ENCODE measurements at places on chromosomes 11 and 22.

DNA sequence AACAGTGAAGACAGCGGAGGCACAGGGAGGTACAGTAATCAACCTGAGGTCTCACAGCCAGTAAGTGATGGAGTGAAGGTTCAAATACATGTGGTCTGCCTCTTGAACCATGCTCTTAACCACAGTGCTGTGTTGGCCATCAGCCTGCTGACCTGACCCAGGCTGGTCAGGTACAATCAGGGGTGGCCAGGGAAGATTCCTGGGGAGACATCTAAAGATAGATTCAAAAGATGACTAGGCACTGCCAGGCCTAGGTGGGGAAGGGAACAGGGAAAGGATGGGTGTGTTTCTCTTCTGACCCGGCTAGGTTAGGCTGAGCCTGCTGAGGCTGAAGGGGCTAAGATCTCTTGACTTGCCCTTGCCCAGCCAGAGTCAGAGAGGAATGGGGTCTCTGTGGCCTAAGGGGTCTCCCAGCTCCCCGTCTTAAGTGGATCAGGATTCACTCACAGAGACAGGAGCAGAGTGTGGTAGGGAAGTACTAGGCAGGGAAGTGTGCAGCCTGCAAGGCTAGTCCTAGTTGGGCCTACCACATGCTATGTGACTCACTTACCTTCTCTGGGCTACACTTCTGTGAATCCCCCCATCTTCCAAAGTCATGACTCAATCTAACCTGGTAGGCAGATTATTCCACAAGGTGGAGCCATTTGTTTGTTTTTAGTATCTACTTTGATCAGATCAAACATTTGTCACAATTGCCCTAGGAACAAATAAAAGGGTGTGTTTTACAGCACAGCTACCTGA lies 10.4 kb upstream of the SREBF2 start:
- no peak for DNase-seq

DNA sequence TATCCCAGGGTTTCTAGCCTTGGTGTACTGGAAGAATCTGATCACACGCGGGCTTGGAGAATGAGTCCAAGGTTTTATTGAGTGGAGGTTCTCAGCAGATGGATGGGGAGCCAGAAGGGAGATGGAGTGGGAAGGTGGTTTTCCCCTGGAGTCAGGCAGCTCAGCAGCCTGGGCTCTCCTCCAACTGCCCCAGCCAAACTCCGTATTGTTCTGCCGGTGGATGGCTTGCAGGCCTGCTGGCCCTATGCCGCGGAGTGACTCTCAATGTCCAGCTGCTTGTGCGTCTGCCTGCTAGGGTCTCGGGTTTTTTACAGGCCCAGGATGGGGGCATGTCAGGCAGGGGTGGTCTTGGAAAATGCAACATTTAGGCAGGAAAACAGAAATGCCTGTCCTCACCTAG lies 162.4 kb upstream of the LMO1 start:
- no peak for DNase-seq

DNA sequence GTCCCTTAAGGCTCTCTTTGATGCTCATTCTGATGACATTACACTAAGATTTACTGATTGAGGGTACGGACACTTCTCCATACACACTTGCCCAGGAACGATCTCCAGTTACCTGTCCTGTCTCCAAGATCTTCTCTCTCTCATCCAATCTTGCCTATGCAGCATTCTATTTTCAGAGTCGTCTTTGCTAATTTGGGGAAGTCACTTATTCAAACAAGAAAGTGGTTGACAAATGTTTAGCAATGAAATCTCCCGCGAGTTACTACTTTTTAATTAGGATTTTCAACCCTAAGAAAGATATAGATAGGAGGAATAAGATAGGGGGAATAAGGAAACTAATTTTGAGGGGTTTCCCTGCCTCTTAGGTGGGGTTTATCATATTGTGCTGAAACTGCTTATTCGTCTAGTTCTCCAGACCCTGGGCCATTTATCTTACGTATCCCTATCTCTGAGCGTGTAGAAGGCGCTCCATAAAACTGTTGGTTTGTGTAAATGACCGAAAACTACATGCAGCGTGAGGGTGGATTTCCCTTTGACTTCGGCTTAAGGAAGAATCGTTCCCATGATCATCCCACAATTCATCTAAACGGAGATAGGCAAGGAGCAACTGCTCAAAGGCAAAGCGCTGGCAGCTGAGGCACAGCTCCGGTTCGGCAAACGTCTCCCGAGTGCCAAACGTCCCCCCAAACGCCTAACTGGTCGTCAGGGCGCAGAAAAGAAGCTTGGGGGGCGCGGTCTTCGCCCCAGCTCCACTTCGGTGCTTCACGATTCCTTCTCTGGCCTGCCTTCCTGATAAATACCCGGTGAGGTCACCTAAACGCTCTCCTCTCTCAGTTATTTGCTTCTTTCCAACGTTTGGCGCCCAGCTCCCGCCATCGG lies 804 bp downstream of the APIP start:
- DNase-seq = no peak

DNA sequence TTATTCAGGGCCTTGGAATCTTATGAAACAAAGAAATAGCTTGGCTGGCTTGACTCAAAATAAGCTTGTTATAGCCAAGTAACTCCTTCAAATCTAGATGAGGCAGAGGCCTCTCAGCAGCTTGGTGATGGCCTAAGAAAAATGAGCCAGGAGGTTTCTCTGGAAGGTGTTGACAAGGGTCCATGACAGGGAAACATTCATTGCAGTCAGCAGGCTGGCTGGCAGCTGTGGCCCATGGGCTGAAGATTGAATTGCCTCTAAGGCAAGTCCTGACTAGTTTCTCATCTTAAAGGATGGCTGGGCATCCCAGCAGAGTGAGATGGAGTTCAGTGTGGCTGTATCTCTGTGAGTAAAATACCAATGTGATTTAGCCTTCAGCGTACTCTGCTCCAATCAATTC lies 441.0 kb downstream of the NELL1 start:
- no peak for DNase-seq

- no peak for DNase-seq
Observed at GRCh38 chr11:117022526-117022925, 75.7 kb downstream of the SIK3 start.

GRCh38 chr22:32465661-32466060 lies 1.4 kb upstream of the BPIFC start:
- no peak for DNase-seq

GRCh38 chr22:37782340-37783168 lies 25.2 kb upstream of the GCAT start:
- DNase-seq = no peak

GRCh38 chr11:109026891-109027489 lies 362.1 kb downstream of the DDX10 start:
- DNase-seq = no peak

- DNase-seq = no peak
Observed at GRCh38 chr22:22906907-22907550, 19.4 kb downstream of the IGLL5 start.

- DNase-seq = no peak
Observed at GRCh38 chr11:118746988-118747585, 43.9 kb downstream of the DDX6 start.

DNA sequence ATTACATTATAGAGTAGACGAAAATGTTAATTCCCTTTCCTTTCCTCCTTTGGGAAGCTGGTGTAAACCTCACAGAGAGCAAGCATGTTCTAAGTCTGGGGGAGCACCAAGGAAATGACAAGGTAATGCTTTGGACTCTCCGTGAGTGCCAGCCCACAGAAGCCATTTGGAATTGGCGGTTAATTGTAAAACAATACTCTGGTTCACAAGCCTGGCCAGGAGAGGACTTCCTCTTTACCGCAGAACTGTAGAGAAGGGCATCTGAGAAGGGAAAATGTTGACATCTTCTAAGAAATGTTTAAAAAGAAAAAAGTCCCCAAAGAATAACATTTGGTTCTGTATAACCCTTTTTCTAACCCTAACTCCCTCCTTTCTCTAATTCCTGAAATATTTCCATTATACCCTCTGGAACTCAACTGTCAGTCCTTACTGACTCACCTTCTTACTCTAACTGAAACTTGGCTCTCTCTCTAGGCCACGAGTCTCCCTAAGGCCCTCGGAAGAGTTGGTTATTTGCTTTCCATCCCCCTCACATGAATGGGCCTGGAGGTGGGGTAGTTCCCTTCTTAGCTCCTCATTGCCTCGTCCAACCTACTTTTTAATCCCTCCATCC lies 379.8 kb downstream of the SOX6 start:
- no peak for DNase-seq

DNA sequence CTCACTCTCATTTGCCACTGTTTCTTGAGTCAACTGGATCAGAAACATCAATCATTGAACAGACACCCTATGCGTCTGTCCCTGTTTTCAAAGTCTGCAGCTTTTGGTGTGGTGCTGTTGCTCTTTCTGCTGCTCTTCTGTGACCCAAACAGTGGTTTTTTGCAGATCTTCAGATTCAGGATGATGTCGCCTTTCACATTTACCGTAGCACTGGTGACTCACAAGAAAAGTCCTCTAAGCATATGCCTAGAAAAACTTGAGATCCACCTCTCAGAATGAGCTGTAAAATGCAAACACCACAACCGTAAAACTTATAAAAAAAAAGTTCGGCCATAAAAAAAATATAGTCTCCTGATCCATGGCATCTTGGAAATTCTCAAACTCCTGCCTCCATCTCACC lies 400.4 kb downstream of the NTM start:
- DNase-seq = no peak

DNA sequence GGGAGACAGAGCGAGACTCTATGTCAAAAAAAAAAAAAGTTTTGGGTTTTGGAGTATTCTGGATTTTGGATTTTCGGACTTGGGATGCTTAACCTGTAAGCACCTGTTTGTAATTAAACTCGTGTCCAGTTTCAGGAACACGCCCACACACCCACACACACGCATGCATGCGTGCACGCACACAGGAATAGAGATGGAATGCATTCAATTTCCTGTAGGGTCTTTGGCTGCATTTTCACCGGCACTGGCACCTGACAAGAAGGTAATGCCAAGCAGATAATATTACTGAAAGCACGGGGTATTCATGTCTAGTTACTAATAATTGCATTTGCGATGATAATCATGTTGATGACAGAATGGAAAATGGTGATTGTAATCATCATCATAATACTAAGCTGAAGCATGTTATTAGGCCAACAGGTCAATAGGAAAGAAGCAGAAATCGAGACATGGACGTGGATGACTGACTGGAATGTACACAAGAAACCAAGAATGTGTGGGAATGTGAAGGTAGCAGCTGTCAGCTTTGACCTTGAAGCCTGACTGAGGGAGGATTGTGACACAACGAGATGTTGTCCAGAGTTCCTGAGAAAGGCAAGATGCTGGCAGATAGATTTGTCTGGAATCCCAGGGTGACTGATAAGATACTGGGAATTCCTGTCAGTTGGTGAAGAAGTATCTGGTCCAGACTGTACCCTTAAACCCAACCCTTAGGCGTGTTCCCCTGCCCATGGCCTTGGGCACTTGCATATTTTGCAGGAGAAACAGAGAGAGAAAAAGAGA lies 108.6 kb downstream of the SYN3 start:
- no peak for DNase-seq

- DNase-seq = no peak
Observed at GRCh38 chr22:42177891-42178336, 47.3 kb upstream of the CYP2D6 start.

- no peak for DNase-seq
Observed at GRCh38 chr11:114820621-114821020, 142.3 kb downstream of the NXPE2 start.

DNA sequence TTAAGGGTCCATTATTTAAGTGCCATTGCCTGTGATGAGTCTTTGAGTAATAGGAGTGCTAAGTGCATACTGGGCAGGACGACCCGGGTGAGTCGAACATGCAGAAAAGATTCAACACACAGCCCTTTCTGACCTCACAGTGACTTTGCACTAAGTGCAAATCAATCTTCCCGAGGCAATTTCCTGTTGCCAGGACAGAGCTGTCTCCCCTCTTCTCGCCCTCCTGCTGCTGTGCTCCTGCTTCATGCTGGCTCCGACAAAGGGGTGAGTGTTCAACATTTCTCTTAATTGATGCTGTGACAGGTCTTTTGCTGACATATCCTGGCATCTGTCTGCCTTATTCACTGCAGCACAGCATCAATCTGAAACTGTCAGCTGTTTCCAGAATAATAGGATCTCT lies 42.0 kb downstream of the MCHR1 start:
- no peak for DNase-seq

GRCh38 chr11:35063488-35063931 lies 75.5 kb upstream of the CD44 start:
- no peak for DNase-seq

- DNase-seq = no peak
Observed at GRCh38 chr11:27700351-27701301, at the start of gene BDNF. BDNF (minus strand) TSS chr11:27700455; CDS start chr11:27658564, 41,891 bp downstream.

DNA sequence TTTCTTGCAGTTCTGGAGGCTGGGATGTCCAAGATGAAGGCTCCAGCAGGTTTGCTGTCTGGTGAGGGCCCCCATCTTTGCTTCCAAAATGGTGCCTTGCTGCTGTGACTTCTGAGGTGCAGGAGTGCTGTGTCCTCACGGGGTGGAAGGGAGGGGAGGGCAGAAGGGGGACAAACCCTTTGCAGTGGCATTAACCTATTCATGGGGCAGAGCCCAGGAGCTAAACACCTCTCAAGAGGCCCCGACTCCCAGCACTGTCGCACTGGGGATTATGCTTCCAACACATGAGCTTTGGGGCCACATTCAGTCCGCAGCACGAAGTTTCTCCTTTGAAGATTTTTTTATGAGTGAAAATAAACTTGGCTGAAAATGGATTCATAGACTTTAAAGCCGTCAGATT lies 25.5 kb upstream of the OSBPL5 start:
- no peak for DNase-seq

DNA sequence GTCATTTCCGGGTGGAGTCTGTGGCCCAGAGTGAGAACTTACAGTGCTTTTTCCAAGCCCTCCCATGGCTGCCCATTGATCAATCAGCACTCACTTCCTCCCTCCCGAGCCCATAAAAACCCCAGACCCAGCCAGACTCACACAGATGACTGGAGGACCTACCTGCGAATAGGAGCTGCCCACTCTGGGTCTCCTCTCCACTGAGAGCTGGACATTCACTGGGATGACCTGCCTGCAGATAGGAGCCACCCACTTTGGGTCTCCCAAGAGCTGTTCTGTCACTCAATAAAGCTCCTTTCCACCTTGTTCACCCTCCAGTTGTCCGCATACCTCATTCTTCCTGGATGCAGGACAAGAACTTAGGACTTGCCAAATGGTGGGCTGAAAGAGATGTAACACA lies 56.0 kb upstream of the B3GNT6 start:
- no peak for DNase-seq

DNA sequence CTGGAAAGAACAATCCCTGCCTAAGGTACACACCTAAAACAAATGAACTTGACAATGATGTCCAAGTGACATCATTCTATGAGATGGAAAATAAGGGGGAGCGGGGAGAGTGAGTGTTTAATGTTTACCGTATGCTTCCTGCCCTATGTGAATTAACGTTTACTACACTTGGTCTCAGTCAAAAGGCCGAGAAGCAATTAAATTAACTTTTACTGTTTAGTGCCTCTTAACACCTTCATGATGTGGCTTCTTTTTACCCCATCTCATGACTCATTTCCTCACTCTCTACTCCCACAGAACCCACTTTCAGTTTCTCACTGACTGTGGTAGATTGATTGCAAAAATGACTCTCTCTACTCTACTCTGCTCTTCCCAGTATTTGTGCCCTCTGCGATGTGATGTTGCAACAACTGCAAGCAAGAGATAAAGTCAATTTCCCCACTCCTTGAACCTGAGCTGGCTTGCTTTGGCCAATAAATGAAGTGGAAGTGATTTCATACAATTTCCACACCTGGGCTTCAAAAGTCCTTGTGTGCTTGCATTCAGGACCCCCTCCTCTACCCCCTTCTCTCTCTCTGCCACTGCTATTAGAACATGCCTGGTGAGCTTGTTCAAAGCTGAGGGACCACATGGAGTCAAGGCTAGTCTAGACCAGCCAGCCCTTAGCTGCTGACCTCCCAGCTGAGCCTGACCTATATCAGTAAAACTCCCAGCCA lies 11.6 kb upstream of the ALKBH3 start:
- no peak for DNase-seq
